Stimulated activated CD4-positive, alpha-beta T cell treated with anti-CD3 and anti-CD28 coated beads, Interleukin-15, amount 100 ng/mL, for 1 hour (primary cell): ENCODE measurements at places on chromosomes 12 and 14.

DNA sequence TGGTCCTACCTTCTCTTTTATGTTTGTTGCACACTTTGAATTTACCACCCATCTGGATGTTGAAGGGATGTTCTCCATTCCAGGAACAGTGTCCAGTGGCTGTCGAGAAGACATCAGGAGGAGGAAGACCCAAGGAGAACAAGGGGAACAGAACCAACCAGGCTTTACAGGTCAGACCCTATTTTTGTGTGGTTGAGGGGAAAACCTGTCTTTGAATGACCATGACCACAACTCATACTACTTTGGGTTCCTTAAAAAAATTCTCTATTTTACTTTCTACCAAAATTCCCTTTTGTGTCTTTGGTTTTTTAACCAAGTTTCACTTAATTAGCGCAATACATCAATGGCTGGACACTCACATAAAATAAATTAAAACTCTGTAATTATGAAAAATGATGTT is 78.7 kb downstream of the PLXNC1 start:
- no peak for DNase-seq

- no peak for DNase-seq
These were observed 104.3 kb downstream of the RBM19 start for GRCh38 chr12:113861708-113862312.

GRCh38 chr12:7150841-7151240 is 20.7 kb downstream of the CLSTN3 start:
- no peak for DNase-seq

DNA sequence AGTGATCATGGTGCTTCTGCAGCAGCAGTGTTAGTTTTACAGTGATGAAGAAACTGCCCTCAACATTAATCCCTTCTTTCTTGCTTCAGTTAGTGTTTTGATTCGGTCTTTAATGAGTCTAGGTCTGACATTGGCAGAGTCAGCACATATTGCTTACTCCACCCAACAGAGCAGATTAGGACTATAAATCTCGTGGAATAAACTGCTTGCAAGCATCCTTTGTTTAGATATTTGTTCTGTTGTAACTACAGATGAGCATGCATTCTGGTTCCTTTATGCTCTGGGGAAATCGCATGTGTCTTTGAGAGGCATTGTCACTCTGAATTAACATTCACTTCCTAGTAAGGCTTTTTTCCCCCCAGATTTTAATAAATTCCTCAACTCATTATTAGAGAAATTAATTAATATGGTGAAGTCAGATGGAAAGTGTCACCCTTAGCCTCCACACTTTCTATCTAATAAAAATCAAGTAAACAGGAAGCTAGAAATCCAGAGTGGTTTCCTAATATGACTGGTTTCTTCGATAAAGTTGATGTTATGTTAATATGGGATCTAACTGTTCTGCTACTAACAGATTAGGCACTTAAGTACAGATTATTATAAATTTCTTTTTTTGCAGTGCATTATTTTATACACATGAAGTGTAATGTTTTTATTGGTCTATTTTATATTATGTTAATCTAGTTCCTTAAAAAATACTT is 86.2 kb upstream of the SSTR1 start:
- DNase-seq = no peak

DNA sequence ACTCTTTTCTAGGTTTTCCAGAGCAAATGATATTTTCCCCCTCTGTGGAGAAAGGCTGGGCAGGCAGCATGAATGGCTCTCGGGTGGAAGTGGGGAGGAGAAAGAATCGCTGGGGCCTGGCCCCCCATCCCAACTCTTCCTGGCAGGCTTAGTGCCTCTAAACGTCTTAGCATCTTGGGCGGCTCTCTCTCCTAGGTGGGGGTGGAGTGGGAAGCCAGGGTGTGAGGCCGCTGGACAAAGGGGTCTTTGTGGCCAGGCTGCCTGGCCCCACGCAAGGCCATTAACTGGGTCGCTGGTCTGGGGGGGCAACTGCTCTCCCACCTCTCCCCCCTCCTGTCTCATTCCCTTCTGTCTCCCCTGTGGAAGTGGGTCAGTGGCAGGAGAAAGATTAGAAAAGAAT is 4.7 kb downstream of the LRP1-AS start:
- no peak for DNase-seq

GRCh38 chr12:115813256-115813655 is 464.2 kb downstream of the MED13L start:
- DNase-seq = no peak

DNA sequence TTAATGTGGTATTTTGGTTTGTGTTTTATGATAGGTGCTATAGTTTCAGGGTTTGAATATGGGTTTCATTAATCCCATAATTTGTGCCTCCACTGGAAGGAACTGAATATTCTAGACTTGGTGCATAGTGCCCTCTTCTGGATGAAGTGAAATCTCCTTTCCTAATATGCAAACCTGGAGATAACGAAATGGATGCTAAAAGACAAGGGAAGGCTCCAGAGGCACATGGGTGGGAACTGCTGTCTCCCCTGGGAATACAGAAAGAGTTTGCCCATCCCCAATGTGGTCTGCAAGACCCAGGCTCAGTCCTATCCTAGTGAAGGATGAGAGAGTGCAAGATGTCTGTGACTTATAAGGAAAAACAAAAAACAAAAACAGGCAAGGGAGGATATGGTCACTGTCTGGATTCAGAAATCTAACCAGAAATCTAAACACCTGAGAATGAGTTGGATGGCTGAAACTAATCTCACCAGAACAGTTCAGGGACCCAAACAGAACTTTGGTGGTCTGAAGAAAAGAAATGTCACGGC is 142.3 kb upstream of the TMPO start:
- no peak for DNase-seq

- no peak for DNase-seq
These were observed 10.2 kb downstream of the OR6S1 start for GRCh38 chr14:20631023-20631879.

DNA sequence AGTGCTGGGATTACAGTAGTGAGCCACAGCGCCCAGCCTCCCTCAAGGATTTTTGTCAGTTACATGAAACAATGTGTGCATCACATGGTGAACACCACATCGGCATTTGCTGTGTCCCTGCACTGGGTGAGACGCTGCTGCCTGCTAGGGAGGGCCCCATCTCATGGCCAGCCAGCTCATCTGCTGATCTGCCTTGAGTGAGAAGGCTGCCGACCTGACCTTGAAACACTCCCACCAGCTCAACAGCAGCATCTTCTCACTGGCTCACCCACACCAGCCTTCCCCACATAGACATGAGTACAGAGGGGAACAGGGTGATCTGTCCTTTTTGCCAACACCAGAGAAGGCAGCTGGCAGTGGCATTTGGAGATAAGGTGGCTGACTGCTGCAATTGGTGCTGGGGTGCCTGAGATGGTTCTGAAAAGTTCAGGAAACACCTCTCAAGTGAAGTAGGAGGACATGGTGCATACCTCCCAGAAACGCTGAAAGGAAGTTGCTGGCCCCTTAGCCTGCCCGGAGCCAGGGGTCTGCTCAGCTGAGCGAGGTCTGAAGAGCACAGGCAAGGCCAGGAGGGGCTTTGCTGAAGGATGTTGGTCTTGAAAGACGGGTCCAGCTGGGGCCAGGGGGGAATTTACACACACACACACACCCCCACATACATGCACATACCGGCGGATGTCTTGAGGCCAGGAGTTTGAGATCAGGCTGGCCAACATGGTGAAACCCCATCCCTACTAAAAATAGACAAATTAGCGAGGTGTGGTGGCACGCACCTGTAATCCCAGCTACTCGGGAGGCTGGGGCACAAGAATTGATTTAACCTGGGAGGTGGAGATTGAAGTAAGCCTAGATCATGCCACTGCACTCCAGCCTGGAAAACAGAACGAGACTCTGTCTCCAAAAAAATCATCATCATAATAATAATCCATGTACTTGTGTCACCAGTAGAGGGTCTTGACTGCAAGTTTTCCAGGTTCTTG is 14.3 kb upstream of the PPP1R13B start:
- DNase-seq = no peak

- no peak for DNase-seq
These were observed 5.1 kb upstream of the DYRK4 start for GRCh38 chr12:4556735-4557530.

DNA sequence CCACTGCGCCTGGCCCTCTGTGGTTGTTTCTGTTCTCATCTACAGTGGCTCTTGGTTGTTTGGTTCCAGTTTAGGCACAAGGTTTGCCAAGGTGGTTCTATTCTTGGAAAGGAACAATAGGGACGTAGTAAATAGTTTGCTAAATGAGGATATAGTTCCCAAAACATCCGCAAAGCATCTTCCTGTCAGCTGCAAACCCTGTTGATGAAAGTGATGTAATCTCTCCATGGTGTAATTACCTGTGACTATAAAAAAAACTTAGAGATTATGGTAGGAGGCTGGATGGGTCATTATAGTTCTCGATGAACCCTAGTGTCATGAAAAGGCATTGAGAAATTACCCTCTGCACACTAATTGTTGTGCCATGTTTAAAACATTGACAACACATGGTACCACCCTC is 52.9 kb downstream of the SUSD6 start:
- DNase-seq = no peak

DNA sequence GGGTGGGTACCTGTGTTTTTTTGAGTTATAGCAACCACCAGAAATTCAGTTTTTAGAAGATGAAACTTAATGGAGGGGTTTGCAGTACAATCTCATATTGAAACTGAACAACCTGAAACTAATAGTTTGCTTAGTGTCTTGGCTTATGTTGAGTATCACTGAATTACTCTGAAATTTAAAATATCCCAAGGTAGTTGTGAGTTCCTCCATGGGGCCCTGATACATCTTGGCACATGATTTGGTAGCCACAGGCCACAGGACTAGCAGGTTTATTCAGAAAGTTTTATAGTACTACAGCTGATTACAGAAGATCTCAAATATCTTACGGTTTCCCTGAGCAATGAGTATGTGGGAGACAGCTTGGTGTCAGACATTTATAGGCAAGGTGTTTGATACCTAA is 10.4 kb downstream of the PTGES3 start:
- DNase-seq = no peak

- no peak for DNase-seq
These were observed 16.3 kb upstream of the FLVCR2 start for GRCh38 chr14:75562089-75562488.

GRCh38 chr14:63543826-63544406 is 739 bp upstream of the PPP2R5E start:
- DNase-seq = no peak

GRCh38 chr12:5648692-5649359 is 216.9 kb downstream of the NTF3 start:
- no peak for DNase-seq

DNA sequence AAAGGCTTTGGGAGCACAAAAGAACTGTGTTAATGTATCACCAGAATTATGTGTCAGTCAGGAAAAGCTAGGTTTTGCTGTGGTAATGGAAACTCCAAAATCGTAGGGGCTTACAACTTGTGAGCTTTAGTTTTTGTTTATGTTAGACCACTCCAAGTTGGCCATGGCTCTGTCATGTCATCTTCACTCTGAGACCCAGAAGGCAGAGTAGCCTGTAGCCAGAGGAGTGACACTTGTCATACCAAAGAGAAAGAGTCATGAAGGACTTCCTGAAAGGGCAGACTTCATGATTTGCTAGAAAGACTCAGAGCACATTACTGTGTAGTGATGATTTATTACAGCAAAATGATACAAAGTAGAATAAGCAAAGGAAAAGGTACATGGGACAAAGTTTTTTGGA is 133.6 kb upstream of the SSTR1 start:
- DNase-seq = no peak

DNA sequence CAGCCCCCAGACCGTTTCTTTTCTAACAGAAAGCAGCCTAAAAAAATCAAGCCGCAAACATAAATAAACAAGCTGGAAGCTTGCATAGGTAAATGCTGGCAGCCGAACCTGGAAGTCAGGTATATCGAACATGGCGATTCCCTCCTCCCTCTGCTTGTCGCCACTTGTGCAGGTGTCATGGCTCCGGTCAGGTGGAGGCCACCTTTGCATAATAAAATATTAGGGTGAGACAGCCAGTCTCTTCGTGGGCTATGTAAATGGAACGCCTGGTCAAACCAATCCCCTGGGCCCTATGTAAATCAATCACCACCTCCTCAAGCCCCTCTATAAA is 223.9 kb upstream of the DAAM1 start:
- DNase-seq = no peak

DNA sequence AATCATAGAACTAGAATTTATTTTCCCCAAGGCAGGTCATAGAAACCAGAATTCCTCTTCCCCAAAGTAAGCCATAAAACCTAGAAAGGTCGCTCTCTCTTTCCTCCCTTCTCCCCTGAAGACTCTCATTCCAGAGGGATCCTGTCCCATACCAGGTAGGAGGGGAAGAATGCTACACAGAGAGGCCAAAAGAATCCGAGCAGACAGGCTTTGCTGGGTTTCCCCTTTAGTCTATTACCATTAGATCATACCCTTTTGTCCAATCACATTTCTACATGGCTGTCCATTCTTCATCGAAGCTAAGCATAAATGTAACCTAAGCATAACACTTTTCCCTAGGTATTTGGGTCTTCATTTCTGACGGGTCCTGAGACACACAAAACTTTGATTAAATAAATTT is 204.5 kb downstream of the SPTSSA start:
- no peak for DNase-seq

GRCh38 chr12:5771756-5772155 is 173.3 kb downstream of the ANO2 start:
- no peak for DNase-seq

DNA sequence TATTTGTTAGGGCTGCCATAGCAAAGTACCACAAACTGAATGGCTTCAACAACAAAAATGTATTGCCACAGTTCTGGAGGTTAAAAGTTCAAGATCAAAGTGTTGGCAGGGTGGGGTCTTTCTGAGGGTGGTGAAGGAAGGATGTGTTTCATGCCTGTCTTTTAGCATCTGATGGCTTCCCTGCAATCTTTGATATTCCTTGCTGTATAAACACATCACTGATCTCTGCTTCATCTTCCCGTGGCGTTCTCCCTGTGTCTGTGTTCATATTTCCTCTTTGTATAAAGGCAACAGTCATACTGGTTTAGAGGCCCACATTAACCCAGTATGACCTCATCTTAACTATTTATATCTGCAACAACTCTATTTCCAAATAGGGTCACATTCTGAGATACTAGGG is 167.5 kb downstream of the BTG1 start:
- DNase-seq = peak; percentile 5

DNA sequence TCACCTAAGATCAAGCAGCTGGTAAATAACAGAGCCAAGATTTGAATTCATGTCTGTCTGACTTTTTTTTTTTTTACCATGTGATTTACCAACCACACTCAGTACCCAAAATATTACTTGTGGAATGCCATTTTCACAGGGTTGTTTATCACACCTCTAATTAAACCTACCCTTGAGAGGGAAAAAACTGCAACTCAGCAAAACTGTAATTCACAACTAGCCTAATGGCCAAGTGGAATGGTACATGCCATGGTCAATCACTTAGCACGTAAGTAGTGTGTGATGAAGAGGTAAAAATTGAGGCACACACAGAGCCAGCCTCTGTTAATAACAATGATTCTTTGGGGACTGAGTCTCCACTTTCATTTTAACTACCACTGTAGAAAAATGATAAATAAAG is 412.9 kb upstream of the GARIN6 start:
- DNase-seq = no peak

GRCh38 chr12:89573051-89573810 is 47.4 kb upstream of the POC1B start:
- no peak for DNase-seq

- no peak for DNase-seq
These were observed 74.7 kb downstream of the APAF1 start for GRCh38 chr12:98719515-98720504.
